ENCODE measurements at places on chromosomes 11 and 22.

DNA sequence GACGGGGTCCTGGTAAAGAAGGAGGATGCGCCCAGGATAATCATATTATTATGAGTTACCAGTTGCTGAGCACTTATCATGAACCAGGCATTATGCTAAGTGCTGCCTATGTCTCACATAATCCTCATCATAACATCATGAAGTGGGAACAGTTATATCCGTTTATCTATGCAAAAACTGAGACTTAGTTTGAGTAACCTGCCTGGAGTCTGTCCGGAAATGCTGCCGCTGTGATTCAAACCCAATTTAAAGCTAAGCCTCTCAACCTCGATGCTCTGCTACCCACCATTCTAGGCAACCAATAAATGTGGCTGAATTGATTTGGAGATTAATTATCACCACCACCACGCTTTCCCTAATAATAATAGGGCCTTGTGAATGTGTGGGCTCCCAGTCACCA is 111.5 kb upstream of the CLMP start:
- DNase-seq, result no peak

DNA sequence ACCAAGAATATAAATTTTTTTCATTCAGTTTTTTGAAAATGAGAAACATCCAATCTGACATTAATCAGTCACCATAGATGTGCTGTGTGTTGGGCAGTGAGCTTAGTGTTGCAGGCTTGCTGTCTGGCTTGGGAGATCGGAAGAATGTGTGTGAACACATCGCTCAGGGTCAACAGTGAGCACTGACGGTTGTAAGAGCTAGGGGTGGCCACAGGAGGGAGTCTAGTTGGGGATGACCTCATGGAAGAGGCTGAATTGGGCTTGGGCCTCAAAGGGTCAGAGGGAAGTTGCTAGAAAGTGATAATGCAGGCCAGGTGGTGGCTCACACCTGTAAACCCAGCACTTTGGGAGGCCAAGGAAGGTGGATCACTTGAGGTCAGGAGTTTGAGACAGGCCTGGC is 375.4 kb downstream of the DDX10 start:
- no peak for DNase-seq

GRCh38 chr11:61696602-61697001 is 16.4 kb downstream of the DAGLA start:
- DNase-seq, result no peak

DNA sequence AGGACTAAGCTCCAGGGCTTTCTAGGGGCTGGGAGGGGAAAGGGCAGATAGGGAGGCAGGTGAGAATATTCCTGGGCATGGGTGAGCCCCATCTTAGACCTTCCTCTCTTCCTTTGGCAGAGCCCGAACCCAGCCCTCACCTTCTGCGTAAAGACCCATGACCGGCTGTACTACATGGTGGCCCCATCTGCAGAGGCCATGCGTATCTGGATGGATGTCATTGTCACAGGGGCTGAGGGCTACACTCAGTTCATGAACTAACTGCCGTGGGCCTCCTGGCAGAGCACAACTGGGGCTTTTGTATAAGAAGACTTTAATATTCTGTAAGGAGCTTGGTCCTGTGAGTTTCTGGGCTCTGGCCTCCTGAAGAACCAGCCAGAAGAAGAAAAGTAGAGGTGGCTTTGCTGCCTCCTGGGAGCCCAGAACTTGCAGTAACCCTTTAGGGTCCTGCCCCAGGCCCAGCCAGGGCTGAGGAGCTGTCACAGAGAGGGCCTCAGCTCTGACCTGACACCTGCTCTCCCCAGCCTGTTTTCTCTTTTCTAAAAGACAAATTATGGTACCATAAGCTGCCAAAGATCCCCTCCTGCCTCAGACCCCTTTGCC is 22.8 kb downstream of the TREH start:
- no peak for DNase-seq

- DNase-seq, result no peak
Observed at GRCh38 chr11:16797776-16798175, 59.3 kb downstream of the C11orf58 start.
